ENCODE measurements at places on chromosomes 1 and 21. TPM values are rescaled to one million over a fixed set of nuclear protein-coding genes. Genes with fewer than 3 reads are reported as not detected.
A peak's percentile ranks its signal among the peaks of the same experiment; 100 is the strongest.

DNA sequence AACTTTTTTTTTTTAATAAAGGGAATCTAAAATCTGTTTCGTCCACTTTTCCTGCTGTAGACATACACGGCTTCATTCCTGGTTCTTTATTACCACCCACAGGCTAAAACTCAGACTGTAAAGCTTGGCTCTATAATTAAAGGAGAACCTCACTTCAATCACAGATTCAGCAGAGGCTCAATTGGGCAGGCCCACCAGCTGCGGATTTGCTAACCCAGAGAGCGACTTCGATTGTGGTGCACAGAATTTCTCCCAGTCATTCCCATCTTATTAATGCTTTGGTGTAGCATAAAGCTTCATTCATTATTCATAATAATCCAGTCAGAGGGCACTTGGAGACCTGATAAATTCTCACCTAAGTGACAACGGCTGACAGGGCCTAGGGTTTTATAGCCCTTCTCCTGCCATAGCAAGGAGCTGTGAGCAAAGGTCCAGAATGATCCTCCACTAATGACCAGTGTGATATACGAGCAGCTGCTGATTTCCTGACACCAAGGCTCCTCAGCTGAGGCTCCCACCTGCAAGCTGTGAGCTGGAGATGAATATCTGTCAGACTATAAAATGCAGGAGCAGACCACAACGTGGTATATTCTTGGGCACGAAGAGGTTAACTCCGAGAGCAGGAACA is 149.0 kb downstream of the ATP6V1G3 start:
- no peaks in the 10 kb centered on the region for H3K4me1 ChIP-seq
- no peaks in the 10 kb centered on the region for H3K36me3 ChIP-seq
- no peak overlapping the region for H3K4me3 ChIP-seq
- DNase-seq: no peak
- H3K27me3 ChIP-seq: peaks cover 6% of the 10 kb centered on the region

- no peaks in the 10 kb centered on the region for H3K36me3 ChIP-seq
- no peaks in the 10 kb centered on the region for H3K27me3 ChIP-seq
- H3K4me3 ChIP-seq: no peak overlapping the region
- no peak for DNase-seq
- H3K27ac ChIP-seq: no peak overlapping the region
These were observed 545.8 kb downstream of the AMY1C start for GRCh38 chr1:104295511-104295910.

GRCh38 chr1:45846931-45847330 is 43.5 kb downstream of the MAST2 start:
- H3K27me3 ChIP-seq: no peaks in the 10 kb centered on the region
- peaks cover 7% of the 10 kb centered on the region for H3K4me1 ChIP-seq
- H3K4me3 ChIP-seq: no peak overlapping the region
- H3K36me3 ChIP-seq: peaks cover 6% of the 10 kb centered on the region
- DNase-seq: no peak

GRCh38 chr1:114482585-114482984 is 28.4 kb downstream of the TRIM33 start:
- peaks cover 11% of the 10 kb centered on the region for H3K36me3 ChIP-seq
- H3K4me3 ChIP-seq: peak overlapping the region; percentile 72
- DNase-seq: no peak
- H3K4me1 ChIP-seq: peaks cover 54% of the 10 kb centered on the region
- H3K27me3 ChIP-seq: no peaks in the 10 kb centered on the region

DNA sequence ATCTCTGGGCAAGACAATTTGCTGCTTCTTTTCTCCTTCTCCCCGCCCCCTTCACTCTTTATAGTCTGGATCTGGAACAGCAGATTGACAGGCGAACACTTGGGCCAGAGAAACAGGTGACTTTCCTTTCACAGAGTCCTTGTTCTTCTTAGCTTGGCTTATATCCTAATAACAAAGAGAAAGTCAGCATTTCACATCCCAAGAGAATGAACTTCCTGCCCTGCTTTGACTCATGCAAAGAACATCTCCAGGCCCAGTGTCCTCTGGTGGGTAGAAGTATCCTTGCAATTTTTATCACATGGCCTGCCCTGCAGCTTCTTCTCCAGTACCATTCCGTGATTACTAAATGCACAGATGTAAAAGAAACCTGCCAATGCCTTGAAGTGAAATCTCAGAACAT is 764.4 kb downstream of the ADGRL2 start:
- H3K4me3 ChIP-seq: no peak overlapping the region
- peaks cover 2% of the 10 kb centered on the region for H3K4me1 ChIP-seq
- H3K27me3 ChIP-seq: no peaks in the 10 kb centered on the region
- H3K27ac ChIP-seq: no peak overlapping the region
- no peak for DNase-seq
- H3K36me3 ChIP-seq: no peaks in the 10 kb centered on the region

GRCh38 chr1:31669786-31670592 is 25.3 kb upstream of the PEF1 start:
- H3K27ac ChIP-seq: no peak overlapping the region
- no peak for DNase-seq
- peaks cover 9% of the 10 kb centered on the region for H3K4me1 ChIP-seq
- H3K4me3 ChIP-seq: peak overlapping the region; percentile 42
- no peaks in the 10 kb centered on the region for H3K36me3 ChIP-seq

DNA sequence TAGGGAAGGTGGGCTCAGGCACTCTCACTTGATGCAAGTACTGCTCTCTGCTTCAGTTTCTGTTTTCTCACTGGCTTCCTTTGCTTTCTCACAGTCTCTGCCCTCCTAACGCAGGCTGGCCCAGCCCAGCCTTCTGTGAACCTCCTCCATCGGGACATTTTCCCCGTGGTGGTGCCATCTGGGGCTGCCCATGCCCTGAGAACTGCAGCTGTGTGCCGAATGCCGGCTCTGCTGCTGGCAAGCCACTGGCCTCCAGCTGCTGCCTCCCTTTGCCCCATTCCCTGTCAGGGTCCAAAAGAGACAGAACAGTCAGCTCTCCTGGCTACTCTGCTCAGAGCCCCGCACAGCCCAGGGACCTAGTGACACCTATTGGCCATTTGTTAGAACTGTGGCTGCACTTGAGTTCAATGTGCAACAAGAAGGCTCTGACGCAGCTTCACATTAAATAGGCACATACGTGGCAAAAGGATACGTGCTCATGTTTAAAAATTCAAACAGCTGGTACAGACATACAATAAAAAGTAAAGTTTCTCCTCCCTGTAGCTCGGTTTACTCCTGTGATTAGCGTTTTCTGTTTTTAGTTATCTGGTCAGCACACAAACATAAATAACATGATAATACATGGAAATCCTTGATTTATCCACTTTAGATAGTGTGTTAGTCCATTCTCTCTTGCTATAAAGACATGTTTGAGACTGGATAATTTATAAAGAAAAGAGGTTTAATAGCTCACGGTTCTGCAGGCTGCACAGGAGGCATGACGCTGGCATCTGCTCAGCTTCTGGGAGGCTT is 46.6 kb downstream of the FCRL5 start:
- peaks cover 37% of the 10 kb centered on the region for H3K4me1 ChIP-seq
- H3K36me3 ChIP-seq: no peaks in the 10 kb centered on the region
- no peaks in the 10 kb centered on the region for H3K27me3 ChIP-seq
- peak overlapping the region; percentile 50 for H3K27ac ChIP-seq
- DNase-seq: peak; percentile 33

DNA sequence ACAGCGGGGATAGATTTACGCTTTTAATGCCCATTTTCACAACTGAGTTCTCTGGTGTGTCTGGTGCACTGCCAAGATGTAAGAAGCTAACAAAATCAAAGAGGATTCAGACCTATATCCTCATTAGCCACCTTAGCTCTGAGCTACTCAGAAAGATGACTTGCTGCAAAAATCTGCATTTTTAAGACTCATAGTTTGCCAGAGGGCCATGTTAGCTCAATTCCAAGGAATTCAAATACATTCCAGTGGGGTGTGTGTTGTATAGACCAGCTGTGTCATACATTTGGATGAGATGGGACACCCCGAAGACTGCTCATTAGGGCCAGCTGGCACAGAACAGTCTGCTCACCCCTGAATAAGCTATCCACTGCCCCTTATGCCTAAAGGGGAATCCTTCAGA is 8.9 kb downstream of the DENND2D start:
- peak overlapping the region; percentile 89 for H3K27ac ChIP-seq
- H3K4me3 ChIP-seq: no peak overlapping the region
- DNase-seq: no peak

DNA sequence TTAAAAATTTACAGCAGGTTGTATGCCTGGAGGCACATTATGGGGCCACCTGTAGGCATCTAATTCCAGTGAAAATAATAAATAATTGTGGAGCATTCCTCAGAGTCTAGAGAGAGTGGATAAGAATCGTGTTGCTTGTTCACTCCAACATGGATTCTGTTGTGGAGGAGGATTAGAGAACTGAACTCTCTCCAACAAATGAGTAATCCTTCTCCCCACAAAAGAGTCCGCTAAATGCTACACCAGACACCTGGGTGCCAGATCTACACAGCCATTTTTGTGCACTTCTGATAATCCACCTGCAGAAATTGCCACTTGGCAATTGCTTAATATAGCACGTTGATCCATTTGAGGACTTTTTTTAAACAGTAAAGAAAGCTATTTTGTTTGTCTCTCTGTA is 113.7 kb upstream of the DPYD start:
- no peaks in the 10 kb centered on the region for H3K36me3 ChIP-seq
- DNase-seq: no peak
- no peak overlapping the region for H3K4me3 ChIP-seq
- H3K4me1 ChIP-seq: no peaks in the 10 kb centered on the region
- H3K27ac ChIP-seq: no peak overlapping the region

GRCh38 chr1:245168086-245168485 is 13.3 kb downstream of the KIF26B start:
- no peak overlapping the region for H3K4me3 ChIP-seq
- no peaks in the 10 kb centered on the region for H3K36me3 ChIP-seq
- H3K27me3 ChIP-seq: peaks cover 41% of the 10 kb centered on the region
- DNase-seq: no peak
- H3K27ac ChIP-seq: no peak overlapping the region
- no peaks in the 10 kb centered on the region for H3K4me1 ChIP-seq

PTGFRN gene
- not detected for total RNA-seq

NBPF6 gene
- total RNA-seq: not detected

FNDC10 gene
- 0.46 TPM for total RNA-seq
